ENCODE measurements at places on chromosomes 16 and 17.
A peak's percentile ranks its signal among the peaks of the same experiment; 100 is the strongest.

DNA sequence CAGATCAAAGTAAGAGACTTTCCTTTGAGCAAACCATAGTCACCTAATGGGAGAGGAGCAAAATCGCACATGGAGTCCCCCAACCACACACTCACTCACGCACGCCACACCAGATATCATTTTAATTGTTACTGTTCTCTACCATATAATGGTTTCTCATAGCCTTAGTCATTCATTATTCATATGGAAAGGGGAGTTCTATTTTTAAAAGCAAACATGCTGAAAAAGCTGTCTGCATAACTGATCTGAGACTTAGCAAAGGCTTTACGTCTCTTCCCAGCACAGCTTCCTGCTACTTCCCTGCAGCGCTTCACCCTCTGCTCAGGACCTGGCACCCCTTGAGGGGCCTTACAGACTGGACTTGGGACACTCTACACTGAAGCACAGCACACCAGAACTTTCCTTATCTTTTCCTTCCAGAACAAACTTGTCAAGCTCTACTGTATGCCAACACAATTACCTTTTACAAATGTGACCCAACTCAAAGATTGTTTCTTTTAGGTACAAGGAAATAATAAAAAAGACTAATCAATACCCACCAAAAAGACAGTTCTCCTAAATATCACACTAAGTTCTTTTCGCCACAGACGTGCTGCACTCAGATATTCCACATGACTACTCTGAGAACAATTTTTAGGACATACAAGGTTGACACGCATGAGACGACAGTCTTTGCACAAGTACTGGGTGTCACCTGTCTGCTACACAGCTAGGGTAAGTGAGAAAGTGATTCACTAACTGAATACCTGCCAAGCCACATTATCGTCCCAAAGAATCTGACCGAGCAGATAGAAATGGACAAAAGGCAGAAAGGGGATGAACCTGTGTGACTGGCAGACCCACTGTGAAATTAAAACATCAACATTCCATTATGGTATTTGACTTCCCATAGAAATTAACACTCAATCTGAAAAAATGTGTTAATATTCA, 21.5 kb downstream of the SRP68 start:
- DNase-seq: no peak

- DNase-seq: no peak
These were observed 119.9 kb upstream of the SMURF2 start for GRCh38 chr17:64781810-64782555.

DNA sequence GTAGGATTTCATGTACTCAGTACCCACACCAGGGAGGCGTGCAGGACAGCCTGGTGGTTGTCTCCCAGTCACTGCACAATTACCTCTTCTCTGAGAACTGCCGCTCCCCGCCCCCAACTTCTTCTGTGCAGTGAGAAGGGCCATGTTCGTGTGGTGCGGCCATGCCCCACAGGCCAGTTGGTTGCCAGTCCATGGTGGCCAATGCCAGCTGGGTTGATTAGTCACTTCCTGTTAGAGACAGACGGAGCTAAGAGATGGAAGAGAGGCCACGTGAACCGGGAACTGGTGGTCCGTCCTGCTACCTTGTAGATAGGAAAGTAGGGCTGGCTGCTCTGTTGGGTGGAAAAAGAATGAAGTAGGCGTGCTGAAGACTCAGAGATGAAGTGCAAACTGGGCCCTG, 206.5 kb downstream of the ABCC12 start:
- no peak for DNase-seq

DNA sequence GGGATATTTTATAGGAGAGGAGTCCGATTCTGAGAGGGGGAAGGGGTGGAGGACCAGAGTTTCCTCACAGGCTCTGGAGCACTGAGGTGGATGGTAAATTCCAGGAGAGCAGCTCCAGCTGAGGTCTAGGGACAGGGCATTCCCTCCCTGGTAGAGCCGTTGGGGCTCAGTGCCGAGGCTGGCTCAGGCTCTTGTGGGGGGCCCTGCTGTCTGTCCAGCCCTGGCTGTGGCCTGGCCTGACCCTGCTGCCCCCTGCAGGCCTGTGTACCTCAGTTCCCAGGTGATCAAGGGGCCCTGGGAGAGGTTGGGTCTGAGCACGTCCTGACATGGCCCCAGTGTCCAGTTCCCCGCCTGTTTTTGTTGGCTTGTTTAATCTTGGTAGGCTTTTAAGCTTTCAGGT, 16.8 kb downstream of the ZNF750 start:
- DNase-seq: peak; percentile 69

DNA sequence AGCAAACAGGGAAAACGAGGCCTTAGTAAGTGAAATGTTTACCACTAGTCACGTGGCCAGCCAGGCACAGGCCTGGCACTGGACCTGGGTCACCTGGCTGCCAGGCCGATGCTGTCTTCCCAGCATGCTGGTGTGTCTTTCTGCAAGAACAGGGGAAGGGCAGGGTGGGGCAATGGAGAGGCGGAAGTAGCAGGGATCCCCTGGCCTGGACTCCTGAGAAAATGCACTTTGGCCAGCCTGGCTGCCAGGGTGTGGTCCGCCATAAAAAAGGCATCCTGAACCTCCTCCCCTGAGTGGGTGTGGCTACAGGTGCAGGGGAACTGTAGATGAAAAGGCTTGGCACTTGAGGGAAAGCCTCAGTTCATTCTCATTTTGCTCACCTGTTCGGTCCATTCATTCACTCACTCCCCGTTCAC, 1.0 kb upstream of the ANKRD40CL start:
- no peak for DNase-seq

- DNase-seq: no peak
These were observed 20.9 kb downstream of the PDZD9 start for GRCh38 chr16:21980032-21980431.

- DNase-seq: no peak
These were observed 103.2 kb downstream of the TANC2 start for GRCh38 chr17:63069245-63069644.

- peak; percentile 73 for DNase-seq
These were observed 14.9 kb downstream of the SPATA32 start for GRCh38 chr17:45246861-45247428.
